ENCODE measurements at places on chromosomes 4 and X. TPM values are rescaled to one million over a fixed set of nuclear protein-coding genes. Genes with fewer than 3 reads are reported as not detected.

The KLHL4 gene
- not detected for total RNA-seq

The HS6ST2 gene
- not detected for total RNA-seq

The FREM3 gene
- total RNA-seq = not detected

The AR gene
- total RNA-seq = 0.48 TPM

The SMIM43 gene
- not detected for total RNA-seq

The CFAP99 gene
- not detected for total RNA-seq

The C4orf36 gene
- total RNA-seq = 0.30 TPM

The SSX3 gene
- not detected for total RNA-seq

The ANOS1 gene
- total RNA-seq = 0.05 TPM

The OTC gene
- total RNA-seq = not detected

The PNMA3 gene
- 2.6 TPM for total RNA-seq

The FGFR3 gene
- 0.30 TPM for total RNA-seq

The DHRSX gene
- total RNA-seq = 19.8 TPM

The CWH43 gene
- not detected for total RNA-seq

The NIPAL1 gene
- 0.77 TPM for total RNA-seq

The RPS6KA6 gene
- total RNA-seq = 0.05 TPM

The MTTP gene
- total RNA-seq = 0.66 TPM

The NXF2B gene
- not detected for total RNA-seq

The SHOX gene
- not detected for total RNA-seq

The LRP2BP gene
- 0.70 TPM for total RNA-seq

The IGSF1 gene
- not detected for total RNA-seq

The PWWP3B gene
- not detected for total RNA-seq

The TMEM150C gene
- total RNA-seq = not detected

The SLC25A4 gene
- total RNA-seq = 2.3 TPM

The FGF5 gene
- total RNA-seq = not detected

The PLS3 gene
- 2.0 TPM for total RNA-seq

The AMBN gene
- not detected for total RNA-seq

The RAB40A gene
- 0.20 TPM for total RNA-seq

The CXCL11 gene
- 0.48 TPM for total RNA-seq

The PSAPL1 gene
- not detected for total RNA-seq

The S100G gene
- not detected for total RNA-seq

The MAP7D2 gene
- 0.23 TPM for total RNA-seq

The GAB3 gene
- total RNA-seq = 8.6 TPM

The NRK gene
- total RNA-seq = not detected

The MAGEB2 gene
- not detected for total RNA-seq

The NDP gene
- total RNA-seq = not detected

The IGBP1 gene
- 40.6 TPM for total RNA-seq

The EMCN gene
- not detected for total RNA-seq

The UGT2A3 gene
- not detected for total RNA-seq

The SRPK3 gene
- not detected for total RNA-seq

The DCLK2 gene
- 0.27 TPM for total RNA-seq

The CYTL1 gene
- not detected for total RNA-seq

The ADGRA3 gene
- 14.0 TPM for total RNA-seq

The ZFP42 gene
- total RNA-seq = not detected

The IRS4 gene
- total RNA-seq = not detected

The ATP2B3 gene
- not detected for total RNA-seq

The CENPVL2 gene
- total RNA-seq = not detected

The PF4V1 gene
- not detected for total RNA-seq

The MAGEA10 gene
- total RNA-seq = not detected

The NAT8L gene
- total RNA-seq = 2.0 TPM

The SEPTIN6 gene
- 304 TPM for total RNA-seq

The MAGEC1 gene
- total RNA-seq = not detected

The PRDM5 gene
- not detected for total RNA-seq

The CD40LG gene
- total RNA-seq = 157 TPM

Data from T-helper 2 cell treated with Interferon-gamma antibody and Interleukin-4, amounts not matched to agents 100 ng/mL and 5 ng/mL, for 36 hours (primary cell).